ENCODE measurements at places on chromosomes 6 and 20.

GRCh38 chr6:53250176-53251032 lies 98.3 kb downstream of the ELOVL5 start:
- no peak for DNase-seq

GRCh38 chr20:37205794-37206193 lies 26.4 kb upstream of the MROH8 start:
- DNase-seq = no peak

DNA sequence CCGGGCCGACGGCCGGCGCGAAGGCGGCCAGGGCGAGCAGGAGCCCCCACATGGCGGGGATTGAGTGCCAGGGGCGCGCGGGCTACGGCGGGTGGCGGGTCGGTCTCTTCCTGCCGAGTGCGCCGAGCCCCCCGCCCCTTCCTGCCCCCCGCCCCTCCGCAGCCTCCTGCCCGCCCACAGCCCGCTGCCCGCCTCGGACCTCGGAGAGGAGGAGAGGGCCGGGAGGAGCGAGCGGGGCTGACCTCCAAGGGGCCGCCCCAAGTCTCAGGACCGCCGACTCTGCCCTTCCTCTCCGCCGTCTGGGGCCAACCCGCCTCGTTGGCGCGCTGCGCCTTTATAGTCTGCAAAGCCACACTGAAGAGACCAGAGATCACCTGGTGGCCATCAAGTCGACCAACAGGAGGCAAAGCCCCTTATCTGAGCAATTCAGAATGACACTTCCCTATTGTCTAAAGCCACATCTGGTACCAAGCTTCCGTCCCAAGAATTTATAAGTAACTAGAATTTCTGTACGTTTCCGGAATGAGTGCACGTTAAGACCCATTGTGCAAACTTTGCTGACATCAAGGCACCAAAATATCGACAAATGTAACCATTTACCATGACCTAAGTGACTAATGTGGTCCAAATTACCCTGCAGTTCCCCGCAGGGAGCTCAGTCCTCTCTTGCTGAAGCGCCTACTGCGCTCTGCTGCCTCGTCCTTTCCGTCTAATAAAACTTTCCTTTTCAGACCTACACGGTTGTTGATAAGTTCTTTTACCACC lies at the start of gene CPXM1:
Gene CPXM1, minus strand, starts transcription at position 107 of the 765 bp plus-strand sequence. Its CDS starts 55 bp downstream, at position 52.
- DNase-seq = peak; percentile 83

DNA sequence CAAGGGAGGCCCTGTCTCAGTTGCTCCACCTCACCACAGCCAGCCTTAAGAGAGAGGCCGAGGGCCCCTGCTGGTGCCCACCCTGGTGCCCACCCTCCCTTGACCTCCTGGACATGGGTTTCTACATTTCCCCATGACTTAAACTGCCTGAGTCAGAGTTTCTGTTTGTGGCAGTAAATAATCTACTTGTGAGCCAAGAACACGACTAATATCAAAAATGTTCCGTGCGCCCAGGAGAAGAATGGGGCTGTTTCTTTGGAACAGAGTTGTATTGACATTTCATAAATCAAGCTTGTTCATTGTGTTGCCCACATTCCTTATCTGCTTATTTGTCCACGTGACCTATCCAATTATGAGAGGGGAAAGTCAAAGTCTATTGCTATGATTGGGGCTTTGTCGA lies 143.5 kb downstream of the ANKRD60 start:
- no peak for DNase-seq

GRCh38 chr6:152391179-152391880 lies 245.8 kb downstream of the SYNE1 start:
- DNase-seq = no peak

- DNase-seq = no peak
These were observed 494.2 kb upstream of the JAG1 start for GRCh38 chr20:11168026-11168425.

GRCh38 chr6:26420688-26421171 lies 18.7 kb downstream of the BTN3A1 start:
- DNase-seq = no peak

GRCh38 chr20:35831029-35831428 lies 59.2 kb downstream of the PHF20 start:
- no peak for DNase-seq

DNA sequence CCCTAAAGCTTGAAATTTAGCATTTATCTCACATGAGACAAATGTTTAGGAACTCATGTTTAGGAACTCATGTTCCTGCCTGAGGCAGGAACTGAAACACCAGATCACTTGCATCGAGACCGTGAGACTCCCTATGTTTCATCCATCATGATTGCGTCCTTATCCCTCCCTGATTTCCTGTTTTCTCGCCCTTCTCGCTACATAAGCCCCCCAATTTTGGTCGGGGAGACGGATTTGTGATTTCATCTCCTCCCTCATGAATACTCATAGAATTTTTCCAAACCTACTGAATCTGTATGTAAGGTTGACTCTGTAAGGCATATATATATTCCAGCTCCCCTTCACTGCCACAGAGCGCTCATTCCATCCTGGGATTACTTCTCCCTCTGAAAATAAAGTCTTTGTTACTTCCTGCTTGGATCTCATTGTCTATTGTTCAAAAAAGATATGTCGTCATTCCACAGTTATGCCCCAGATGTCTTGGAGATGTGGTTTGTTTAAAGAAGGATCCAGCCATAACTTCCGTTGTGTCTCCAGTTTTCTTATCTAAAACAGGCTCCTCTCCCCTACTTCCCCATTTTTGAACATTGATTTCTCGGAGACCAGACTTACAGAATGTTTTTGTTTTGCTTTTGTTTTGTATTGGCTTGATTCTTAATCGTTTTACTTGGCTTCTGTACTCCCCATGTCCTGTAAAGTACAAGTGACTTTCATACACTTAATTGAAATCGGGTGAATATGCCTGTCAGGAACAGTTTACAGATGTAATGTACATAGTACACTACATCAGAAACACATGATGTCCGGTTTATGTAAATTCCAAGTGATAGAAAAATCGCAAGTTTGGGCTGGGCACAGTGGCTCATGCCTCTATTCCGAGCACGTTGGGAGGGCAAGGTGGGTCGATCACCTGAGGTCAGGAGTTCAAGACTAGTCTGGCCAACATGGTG lies 118.7 kb downstream of the HFE start:
- DNase-seq = no peak

GRCh38 chr20:53866794-53867740 lies 203.3 kb downstream of the BCAS1 start:
- DNase-seq = no peak

DNA sequence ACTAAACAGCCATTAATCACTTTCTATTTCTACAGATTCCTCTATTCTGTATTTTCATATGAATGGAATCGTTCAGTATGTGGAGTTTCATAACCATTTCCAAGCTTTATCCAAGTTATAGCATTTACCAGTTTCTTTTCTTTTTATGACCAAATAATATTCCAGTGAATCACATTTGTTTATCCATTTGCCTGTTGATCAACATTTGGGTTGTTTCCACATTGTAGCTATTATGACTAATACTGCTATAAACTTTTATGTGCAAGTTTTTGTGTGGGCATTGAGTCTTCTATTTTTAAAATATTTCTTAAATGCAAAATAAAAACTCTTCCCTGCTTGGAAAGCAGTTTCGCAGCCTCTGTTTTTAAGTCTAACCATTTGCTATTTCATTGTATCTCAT lies 336.4 kb upstream of the OPRM1 start:
- no peak for DNase-seq

- no peak for DNase-seq
These were observed 611.3 kb downstream of the HDGFL1 start for GRCh38 chr6:23180504-23181293.

DNA sequence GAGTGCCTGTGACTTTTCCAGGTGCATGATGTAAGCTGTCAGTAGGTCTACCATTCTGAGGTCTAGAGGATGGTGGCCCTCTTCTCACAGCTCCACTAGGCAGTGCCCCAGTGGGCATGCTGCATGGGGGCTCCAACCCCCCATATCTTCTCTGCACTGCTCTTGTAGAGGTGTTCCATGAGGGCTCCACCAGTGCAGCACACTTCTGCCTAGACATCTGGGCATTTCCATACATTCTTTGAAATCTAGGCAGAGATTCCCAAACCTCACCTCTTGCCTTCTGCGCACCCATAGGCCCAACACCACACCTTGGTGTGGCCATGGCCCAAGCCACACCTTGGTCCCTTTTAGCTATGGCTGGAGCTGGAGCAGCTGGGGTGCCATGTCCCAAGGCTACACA lies 66.3 kb downstream of the VTA1 start:
- DNase-seq = no peak

DNA sequence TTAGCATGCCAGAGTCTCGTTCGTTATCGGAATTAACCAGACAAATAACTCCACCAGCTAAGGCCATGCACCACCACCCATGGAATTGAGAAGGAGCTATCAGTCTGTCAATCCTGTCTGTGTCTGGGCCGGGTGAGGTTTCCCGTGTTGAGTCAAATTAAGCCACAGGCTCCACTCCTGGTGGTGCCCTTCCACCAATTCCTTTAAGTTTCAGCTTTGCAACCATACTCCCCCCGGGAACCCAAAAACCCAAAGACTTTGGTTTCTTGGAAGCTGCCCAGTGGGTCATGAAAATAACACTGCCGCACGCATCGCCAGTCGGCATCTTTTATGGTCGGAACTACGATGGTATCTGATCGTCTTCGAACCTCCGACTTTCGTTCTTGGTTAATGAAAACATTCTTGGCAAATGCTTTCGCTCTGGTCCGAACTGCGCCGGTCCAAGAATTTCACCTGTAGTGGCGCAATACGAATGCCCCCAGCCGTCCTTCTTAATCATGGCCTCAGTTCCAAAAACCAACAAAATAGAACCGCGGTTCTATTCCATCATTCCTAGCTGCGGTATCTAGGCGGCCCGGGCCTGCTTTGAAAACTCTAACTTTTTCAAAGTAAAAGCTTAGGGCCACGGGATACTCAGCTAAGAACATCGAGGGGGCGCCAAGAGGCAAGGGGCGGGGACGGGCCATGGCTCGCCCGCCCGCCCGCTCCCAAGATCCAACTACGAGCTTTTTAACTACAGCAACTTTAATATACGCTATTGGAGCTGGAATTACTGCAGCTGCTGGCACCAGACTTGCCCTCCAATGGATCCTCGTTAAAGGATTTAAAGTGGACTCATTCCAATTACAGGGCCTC lies 1958.5 kb upstream of the DEFB115 start:
- DNase-seq = no peak

GRCh38 chr20:46218656-46219055 lies 89.6 kb downstream of the CDH22 start:
- DNase-seq = no peak

- DNase-seq = no peak
These were observed 215.7 kb upstream of the CST7 start for GRCh38 chr20:24733416-24733815.

GRCh38 chr6:113632220-113632864 lies 224.8 kb upstream of the MARCKS start:
- no peak for DNase-seq

DNA sequence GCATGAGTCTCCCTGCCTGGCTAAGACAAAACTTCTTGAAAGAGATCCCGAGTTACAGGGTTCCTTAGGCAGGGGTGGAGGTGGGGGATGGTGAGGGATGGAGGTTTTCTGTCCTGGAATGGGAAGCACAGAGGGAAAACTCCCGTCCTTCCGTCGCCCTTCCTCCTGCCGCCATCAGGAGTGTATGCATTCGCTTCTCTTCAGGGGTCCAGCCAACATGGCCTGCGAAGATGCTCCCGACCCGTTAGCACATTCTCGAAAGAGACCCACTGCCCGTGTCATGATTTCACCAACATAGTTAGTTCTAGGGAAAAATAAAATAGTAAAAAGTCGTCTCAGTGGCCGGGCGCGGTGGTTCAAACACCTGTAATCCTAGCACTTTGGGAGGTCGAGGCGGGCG lies 37.1 kb downstream of the KIF25 start:
- DNase-seq = no peak

DNA sequence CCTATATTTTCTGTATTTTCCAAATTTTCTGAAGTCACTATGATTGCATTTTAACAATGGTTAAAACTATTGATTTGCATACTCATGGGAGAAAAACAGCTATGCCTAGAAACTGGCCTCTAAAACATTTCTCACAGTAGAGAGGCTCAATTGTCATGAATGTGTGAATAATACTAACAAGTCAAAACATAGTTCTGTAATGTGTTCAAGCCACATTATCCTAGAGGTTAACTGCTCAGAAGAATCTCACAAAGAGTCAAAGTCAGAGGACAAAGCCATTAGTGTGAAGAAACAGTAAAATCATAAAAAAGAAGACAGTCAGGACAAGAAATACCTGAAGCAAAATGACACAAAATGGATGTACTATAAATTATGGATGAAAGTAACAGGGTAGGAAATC lies 12.5 kb upstream of the ALDH8A1 start:
- DNase-seq = no peak

GRCh38 chr20:55488593-55488992 lies 516.7 kb downstream of the CBLN4 start:
- DNase-seq = no peak

GRCh38 chr6:44658571-44658970 lies 271.1 kb downstream of the CDC5L start:
- DNase-seq = no peak

GRCh38 chr6:169881976-169882375 lies 130.6 kb downstream of the ERMARD start:
- peak; percentile 42 for DNase-seq

- DNase-seq = no peak
These were observed 156.1 kb upstream of the AGPAT4 start for GRCh38 chr6:161429921-161430490.

GRCh38 chr6:158160932-158161539 lies 7.0 kb downstream of the SERAC1 start:
- no peak for DNase-seq

DNA sequence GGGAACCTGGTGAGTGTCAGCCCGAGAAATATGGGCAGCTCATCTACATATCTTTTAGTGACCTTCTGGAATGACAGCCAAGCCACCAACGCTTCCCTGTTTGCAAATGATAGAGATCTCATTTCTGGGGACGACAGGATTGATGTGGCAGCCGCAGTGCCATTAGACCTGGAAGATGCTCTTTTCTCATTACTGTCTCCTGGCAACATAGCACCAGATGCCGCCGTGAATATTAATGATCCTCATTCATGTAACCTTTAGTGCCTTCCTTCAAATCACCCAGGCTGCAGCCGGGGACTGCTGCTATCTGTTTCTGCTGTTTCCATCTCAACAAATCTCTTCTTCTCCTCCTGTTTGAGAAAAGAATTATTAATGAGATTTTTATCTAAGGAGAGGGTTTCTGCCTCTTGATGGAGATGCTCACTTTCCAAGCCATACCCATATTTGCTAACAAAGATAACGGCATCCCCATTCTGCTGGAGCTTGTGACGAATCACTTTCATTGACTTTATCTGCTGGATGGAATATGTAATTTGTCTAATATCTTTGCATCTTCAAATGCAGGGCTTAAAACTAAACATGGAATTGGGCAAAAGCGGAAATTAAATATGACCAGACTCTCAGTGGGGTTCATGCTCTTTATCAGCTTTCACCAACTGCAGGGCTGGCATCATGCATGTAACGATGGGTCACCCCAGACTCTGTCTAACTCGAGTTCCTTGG lies 74.8 kb upstream of the KIF16B start:
- no peak for DNase-seq

All from type B pancreatic cell (in vitro differentiated cells).